ENCODE measurements at places on chromosomes 1 and 21.

GRCh38 chr1:10793129-10793651, 3.3 kb downstream of the CASZ1 start:
- no peak for DNase-seq

GRCh38 chr1:21590126-21590880, 78.9 kb downstream of the RAP1GAP start:
- DNase-seq, result no peak

- DNase-seq, result no peak
Observed at GRCh38 chr21:42632336-42632751, 21.1 kb upstream of the PDE9A start.

DNA sequence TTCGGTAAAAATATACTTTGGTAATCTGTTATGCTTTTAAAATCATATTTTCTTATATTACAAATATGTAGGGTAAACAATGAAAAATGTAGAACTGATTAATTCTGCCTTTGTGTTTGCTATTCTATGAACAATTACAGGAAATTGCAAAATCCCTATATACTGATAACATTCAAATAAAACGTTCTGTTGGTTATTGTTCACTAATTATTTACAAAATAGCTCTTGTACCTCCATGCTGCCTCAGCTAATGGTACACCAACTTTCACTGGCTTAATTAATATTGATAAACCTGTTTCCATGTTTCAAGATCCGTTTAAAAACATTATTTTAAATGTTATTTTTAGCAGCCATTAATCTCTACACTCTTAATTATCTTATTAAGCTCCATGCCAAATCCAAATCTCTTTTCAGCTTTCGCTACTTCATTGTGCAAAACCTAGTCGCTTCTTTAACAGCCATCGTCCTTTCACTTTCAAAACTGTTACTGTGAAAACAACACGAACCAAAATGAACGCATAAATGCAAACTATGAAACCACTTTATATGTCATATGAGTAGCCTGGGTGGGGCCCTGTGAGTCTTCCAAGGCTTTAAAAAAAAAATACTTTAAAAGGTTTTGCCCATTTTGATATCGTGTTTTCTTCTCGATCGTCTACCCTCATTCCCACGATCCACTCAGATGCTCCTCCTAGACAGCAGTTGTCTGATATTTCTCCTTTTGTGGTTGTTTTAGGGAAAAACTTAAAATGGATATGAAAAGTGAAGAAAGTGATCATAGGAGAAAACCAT, 807.1 kb downstream of the USP25 start:
- DNase-seq, result no peak

- no peak for DNase-seq
Observed at GRCh38 chr1:38025233-38025632, 12.7 kb downstream of the UTP11 start.
